Aorta (tissue), 5 donors: ENCODE measurements at places on chromosomes 2 and 18. TPM values are rescaled to one million over a fixed set of nuclear protein-coding genes. Genes with fewer than 3 reads are reported as not detected.

The C2orf66 gene
- 0.30 TPM for total RNA-seq

The SP140 gene
- 2.7 TPM for total RNA-seq

The CTLA4 gene
- total RNA-seq = 0.30 TPM

The DYNC1I2 gene
- 103 TPM for total RNA-seq

The TCF23 gene
- total RNA-seq = 0.39 TPM
